ENCODE measurements at places on chromosomes 2 and 18.

DNA sequence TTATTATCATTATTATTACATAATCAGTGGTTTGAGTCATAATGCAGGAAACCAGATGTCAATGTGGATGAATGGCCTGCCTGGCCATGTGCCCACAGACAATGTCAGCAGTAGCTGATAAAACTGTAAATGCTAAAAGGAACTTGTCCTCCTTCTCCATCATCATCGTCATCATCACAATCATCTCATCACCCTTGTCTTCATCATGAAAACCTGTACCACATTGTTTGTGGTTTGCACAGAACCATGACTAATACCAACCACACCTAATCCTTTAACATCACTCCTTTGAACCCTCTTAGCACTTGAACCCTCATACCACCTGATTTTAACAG lies 96.0 kb downstream of the HNMT start:
- no peak for DNase-seq

- DNase-seq, result no peak
Observed at GRCh38 chr2:144848423-144848822, 328.5 kb upstream of the ZEB2 start.

DNA sequence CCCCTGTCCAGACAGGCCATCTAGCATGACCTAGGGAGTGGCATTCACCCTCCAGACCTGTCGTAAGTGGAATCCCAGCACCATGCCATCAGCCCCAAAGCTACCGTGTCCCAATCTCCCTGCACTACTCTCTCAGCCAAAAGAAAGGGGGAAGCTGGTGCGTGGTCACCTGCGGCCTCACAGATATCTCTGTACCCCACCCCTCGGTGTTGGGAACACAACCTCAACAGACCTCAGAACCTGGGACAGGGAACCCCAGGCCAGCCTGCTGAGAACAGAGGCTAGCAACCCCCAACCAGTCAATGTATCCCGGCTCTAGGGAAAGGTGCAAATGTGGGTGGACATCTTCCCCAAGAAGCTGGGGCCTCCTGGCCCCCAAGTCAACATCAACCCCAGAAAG lies 38.2 kb downstream of the LMAN2L start:
- no peak for DNase-seq

DNA sequence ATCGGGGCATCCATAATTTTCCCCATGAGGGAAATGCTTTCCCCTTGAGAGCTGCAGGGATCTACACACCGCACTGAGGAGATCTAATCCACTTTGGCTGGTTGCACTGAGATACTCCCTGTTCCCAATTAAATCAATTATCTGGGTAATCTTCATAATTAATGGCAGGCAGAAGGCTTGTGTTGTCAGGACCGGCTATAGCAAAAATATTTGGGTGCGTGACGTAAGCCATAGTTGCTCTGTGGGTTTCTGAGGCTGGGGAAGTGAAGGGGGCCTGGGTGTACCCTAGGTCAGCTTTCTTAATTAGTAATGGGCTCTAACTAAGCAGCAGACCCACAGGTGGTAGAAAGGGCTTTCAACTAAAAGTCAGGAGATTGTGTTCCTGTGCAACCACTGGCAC lies 62.8 kb upstream of the UPP2 start:
- no peak for DNase-seq

- DNase-seq, result no peak
Observed at GRCh38 chr18:62420151-62420512, 95.0 kb downstream of the TNFRSF11A start.

- DNase-seq, result no peak
Observed at GRCh38 chr18:13284330-13285027, 65.9 kb downstream of the LDLRAD4 start.

- no peak for DNase-seq
Observed at GRCh38 chr2:198322275-198322674, 517.9 kb downstream of the PLCL1 start.

- no peak for DNase-seq
Observed at GRCh38 chr2:10419553-10420257, 28.4 kb downstream of the ODC1 start.

DNA sequence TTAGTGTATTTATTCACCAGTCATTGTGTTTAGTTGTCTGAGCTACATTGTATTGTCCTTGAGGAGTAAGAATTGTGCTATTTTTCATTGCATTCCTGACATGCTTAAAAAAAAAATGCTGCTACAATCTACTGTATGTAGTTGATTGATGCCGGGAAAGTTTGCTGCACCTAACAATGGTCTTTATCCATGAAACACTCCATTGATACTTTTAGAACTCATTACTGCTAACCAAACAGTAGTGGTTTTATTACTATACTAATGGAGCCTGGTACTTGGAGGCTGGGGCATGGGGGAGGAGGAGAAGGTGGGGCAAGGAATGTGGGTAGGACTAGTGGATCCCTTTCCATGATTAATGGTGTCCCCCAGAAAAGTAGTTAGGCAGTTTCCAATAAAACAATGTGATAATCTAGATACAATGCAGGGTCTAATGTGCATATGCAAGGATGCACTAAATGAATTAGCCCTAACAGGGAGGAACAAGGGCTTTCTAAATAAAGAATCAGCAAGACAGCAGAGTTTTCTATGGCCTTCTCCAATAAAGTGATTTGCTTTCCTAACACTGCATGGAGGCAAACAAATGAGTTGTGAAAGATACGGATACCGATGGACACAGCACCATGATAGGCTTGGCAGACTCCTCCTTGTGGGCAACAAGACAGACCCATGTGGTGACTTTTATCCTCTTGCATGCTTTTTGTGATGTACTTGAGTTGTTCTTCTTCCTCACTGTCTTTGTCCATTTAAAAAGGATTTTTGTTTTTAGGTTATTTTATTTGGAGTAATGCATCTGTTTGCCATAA lies 78.5 kb downstream of the FMNL2 start:
- no peak for DNase-seq

DNA sequence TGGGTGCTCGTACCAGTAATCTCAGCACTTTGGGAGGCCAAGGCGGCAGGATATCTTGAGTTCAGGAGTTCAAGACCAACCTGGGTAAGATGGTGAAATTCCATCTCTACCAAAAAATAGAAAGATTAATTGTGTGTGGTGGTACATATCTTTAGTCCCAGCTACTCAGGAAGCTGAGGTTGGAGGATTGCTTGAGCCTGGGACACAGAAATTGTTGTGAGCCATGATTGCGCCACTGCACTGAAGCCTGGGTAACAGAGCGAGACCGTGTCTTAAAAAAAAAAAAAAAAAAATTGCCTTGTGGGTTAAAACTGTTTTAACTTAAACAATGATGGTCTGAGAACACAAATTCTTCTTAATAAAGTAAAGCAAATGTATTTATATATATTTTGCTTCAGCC lies 49.6 kb downstream of the ATP9B start:
- no peak for DNase-seq

- no peak for DNase-seq
Observed at GRCh38 chr2:138395565-138396306, 105.8 kb upstream of the SPOPL start.

- no peak for DNase-seq
Observed at GRCh38 chr2:232496501-232497270, 9.1 kb upstream of the ECEL1 start.

DNA sequence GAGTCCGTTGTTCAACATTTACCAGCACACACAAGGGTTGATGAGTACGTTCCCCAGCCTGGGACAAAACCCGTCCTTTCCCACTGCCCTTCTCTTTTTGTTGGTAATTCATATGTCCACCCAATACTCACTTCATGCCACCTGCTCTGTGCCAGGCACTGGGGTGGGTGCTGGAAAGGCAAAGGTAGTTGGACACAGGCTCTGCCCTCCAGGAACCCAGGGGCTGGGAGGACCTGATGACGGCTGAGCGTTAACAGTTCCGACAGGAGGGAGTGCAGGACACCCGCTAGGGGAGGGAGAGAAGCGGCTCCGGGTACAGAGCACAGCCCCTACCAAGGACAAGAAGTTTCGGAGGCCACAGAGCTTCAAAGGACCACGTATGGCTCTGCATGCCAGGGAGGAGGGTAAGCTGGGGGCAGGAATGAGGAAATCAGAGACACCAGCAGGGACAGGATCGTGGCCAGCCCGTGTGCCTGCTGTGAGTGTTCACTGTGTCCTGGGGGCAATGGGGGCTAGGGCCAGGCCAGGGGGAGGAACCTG lies 134.1 kb upstream of the GPC1 start:
- DNase-seq, result no peak

DNA sequence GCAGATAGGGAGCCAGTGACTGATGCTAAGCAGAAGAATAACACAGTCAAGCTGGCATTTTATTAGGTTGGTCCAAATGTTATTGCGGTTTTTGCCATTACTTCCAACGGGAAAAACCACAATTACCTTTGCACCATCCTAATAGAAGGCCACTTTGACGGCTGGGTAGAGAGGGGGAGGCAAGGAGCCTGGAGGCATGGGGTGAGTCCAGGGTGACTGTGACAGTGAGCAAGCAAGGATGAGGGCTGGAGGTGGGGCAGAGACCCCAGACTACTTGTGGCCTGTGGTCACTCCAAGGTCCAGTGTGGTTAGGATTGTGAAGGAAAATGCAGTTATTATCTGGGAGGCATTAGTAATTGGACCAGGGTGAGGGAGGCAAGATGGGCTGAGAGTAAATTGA lies 389.5 kb downstream of the CLIP4 start:
- DNase-seq, result no peak

- no peak for DNase-seq
Observed at GRCh38 chr2:54079331-54079730, 36.1 kb upstream of the ACYP2 start.

DNA sequence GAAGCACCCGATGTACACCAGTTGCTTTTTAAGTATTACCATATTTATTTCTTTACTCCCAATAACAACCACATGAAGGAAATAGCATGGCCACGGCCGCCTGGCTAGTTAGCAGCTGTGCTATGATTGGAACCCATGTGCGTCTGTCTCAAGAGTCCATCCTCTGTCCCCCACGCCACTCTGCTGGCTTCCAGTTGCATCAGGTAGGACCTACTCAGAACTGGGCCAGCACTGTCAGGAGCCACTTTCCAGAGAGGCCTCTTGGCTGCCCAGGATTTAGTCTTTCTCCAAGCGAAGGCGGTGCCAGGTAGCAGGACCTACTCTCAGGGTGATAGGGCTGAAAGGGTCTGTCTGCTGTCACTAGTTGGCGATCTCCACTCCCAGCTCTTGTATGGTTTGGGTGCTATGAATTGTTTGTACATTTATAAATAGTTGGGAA lies 22.1 kb downstream of the ASB18 start:
- DNase-seq, result no peak

DNA sequence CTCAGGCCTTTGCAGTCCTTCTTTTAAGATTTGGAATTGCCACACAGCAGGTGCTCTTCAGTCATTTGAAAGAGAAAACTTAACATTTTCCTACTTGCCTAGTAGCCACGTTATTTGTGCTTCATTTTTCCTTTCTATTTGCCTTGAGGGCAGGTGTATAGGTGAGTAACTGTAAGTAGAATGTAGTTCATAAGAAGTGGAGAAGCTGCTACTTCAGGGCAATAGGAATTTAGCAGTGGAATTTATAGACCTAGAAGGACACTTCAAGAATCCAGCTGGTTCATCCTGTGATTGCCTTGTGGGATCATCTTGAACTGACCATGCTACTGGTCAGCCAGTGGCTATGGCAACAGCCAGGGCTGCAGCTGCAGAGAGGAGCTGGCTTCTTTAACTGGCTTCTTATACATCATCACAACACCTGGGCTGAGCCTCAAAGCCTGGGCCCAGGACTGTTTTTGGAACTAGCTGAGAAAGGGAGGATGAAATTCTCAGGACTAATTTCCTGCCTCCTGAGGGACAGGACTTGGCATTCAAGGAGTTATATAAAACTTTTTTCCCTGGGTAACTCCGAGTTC lies 5.1 kb upstream of the LANCL1 start:
- DNase-seq, result no peak

- DNase-seq, result no peak
Observed at GRCh38 chr2:229044581-229044980, 226.5 kb downstream of the PID1 start.

DNA sequence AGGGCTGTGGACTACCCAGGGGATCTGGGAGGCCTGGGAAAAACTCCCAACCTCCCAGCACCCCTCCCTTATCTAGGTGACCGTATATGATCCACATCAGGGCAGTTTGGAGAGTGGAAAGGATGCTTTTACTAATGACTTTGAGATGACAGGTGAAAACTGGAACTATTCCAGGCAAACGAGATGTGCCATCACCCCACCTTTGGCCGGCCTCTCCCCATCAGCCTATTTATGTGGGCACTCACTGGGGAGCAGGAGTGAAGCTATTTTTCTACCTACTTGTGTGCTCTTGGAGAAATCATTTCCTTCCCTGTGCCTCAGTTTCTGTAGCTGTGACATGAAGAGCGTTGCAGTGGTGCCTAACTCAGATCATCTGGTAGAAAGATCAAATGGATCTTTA lies 107.2 kb downstream of the SMAD7 start:
- DNase-seq, result no peak

DNA sequence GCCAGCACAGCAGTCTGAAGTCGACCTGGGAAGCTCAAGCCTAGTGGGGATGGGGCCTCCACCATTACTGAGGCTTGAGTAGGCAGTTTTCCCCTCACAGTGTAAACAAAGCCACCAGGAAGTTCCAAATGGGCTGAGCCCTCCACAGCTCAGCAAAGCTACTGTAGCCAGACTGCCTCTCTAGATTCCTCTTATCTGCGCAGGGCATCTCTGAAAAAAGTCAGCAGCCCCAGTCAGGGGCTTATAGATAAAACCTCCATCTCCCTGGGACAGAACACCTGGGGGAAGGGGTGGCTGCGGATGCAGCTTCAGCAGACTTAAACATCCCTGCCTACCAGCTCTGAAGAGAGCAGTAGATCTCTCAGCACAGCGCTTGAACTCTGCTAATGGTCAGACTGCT lies 218.4 kb upstream of the VRK2 start:
- DNase-seq, result no peak

- no peak for DNase-seq
Observed at GRCh38 chr2:135246711-135247270, 194.7 kb downstream of the RAB3GAP1 start.

GRCh38 chr2:24209389-24210105 lies 34.7 kb downstream of the FAM228A start:
- no peak for DNase-seq

GRCh38 chr2:124039762-124040291 lies 14.7 kb downstream of the CNTNAP5 start:
- DNase-seq, result no peak

DNA sequence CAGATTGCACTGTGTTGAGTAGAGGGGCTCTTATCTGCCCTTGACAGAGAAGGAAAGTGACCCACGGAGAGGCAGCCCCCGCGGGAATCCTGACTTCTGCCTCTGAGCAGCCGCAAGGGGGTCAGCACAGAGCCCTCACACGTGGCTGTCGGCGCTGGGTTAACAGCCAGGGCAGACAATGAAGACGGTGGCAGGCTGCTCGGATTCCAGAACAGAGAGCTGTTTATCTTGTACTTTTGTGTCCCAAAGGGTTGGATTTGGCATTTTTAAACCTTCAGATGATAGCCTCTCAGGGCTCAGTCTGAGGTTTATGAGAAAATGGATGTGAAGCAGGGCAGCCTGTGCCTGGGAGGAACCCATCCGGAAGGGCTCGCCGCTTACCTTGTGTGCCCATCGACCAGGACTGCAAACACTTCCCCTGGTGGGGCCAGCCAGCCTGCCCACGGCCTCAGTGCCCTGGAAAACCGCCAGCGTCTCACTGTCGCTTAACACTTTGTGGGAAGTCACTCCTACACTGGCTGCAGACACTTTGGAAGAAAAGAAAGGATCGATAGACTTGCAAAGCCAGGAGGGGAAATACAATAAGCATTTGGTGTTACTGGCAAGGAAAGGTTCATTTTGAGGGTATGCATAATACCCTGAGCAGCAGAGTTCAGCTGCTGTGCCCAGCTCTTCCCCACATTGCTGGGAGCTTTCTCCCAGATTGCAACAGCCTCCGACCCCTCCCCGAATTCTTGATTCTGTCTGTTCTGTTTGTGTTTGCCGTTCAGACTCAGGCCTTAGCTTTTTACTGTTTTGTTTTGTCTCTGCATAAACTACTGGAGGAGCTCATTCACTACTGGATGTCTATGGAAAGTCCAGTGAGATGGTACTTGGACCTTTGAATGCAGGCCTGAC lies 325.3 kb upstream of the MYT1L start:
- DNase-seq, result no peak

Measured in cerebellar nuclear complex (tissue), 1 donor.